ENCODE measurements at places on chromosomes 13 and 19. TPM values are rescaled to one million over a fixed set of nuclear protein-coding genes. Genes with fewer than 3 reads are reported as not detected.

DNA sequence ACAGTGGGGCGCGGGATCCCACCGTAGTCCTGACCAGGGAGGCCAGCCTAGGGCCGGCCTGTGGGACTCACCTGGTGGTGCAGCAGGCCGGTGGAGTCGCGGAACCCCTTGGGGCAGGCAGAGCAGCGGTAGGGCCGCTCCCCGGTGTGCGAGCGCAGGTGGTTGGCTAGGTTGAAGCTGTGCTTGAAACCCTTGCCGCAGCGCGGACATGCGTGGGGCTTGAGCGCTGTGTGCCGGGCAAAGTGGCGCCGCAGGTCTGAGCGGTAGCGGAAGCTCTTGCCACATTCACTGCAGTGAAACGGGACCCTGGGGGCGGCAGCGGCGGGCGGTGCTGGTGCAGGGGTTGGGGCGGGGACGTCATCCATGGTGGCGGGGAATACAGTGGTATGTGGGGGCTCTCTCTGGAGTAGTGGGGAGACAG, 1.8 kb downstream of the FIZ1 start:
- H3K4me3 ChIP-seq = no peak overlapping the region
- no peak for DNase-seq
- H3K4me1 ChIP-seq = peaks cover 17% of the 10 kb centered on the region
- no peak overlapping the region for H3K27ac ChIP-seq

RNU6-9 gene
- not detected for total RNA-seq

- DNase-seq = no peak
- peaks cover 2% of the 10 kb centered on the region for H3K27me3 ChIP-seq
- H3K4me3 ChIP-seq = no peak overlapping the region
- H3K36me3 ChIP-seq = peaks cover 1% of the 10 kb centered on the region
Observed at GRCh38 chr13:50707628-50708027, 135.9 kb downstream of the DLEU7 start.

DNA sequence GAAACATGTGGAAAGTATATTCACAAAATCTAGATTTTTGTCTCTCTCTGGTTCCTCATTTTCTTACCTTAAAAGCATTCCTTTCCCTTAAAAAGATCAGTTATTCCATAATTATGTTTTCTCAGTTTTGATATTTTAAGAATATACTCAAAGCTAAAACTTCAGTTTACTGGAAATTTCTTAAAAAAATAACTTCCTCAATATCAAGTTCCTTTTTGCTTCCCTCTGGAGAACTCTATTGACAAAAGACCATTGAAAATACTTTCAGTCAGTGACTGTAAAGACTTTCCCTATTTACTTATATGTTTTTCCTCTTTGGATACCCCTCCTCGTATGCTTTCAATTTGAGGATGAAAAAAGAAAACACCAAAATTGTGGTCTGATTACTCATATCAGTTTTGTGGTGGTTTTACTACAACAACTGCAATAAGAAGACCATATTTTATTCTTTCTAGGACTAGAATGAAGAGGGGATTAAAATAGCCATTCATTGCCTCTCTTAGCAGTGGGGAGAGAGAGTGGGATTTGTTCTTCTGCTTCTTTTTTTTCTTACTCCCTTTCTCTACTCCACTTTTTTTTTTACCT, 113.2 kb downstream of the ESD start:
- H3K27me3 ChIP-seq = no peaks in the 10 kb centered on the region
- H3K36me3 ChIP-seq = no peaks in the 10 kb centered on the region
- peaks cover 13% of the 10 kb centered on the region for H3K4me1 ChIP-seq
- DNase-seq = no peak

Measured in T-helper 17 cell (primary cell).